ENCODE measurements at places on chromosomes 2 and 18.

DNA sequence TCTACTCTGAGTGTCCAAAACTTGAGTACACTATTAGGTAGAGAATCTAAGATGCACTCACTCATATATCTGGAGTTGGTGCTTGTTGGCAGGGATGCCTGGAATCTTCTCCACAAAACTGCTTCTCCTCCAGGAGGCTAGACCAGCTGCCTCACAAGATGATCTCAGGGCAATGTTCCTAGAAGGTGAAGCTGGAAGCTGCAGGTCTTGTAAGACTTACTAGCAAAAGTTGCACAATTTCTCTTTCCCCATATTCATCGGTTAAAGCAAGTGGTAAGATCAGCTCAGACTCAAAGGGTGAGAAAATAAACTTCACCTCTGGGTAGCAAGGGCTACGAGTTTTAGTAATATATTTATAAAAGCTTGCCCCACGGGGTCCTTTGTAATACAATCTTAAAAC is 454.4 kb upstream of the ACVR2A start:
- DNase-seq: no peak

DNA sequence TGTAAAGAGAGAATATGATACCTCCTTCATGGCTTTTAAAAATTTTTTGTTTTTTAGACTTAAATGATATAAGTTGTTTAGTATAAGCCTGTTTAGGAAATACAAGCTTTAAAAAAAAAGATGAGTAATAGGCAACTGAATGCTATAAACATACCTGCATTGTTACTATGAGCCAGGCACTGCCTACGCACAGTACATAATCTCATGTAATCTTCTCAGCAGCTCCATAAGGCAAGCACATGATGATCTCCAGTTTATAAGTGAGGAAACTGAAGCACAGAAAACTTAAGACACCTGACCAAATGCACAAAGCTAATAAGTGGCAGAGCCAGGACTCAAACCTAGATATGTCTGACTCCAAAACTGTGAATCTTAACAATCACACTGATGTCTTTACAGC is 156.3 kb upstream of the SLC1A4 start:
- DNase-seq: no peak

DNA sequence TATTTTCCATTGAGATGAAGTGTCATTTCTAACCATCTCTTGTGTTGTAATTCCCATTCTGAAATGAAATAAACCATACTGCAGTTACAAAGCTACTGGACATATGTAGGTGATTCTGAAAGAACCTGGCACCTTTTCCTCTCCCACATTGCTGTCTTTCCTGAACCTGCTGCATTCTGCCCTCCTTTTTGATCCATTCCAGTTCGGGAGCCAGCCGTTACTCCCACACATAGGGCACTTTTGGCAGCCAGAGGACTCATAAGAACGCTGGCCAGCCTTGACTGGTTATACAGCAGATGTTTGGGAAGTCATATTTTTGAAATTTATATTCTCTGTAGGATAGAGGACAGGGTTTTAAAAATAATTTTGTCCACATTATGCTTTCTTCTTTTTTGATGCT is 369.8 kb upstream of the CDH7 start:
- no peak for DNase-seq

- DNase-seq: no peak
Measured at GRCh38 chr2:151053661-151053990, 208.0 kb downstream of the RBM43 start.

DNA sequence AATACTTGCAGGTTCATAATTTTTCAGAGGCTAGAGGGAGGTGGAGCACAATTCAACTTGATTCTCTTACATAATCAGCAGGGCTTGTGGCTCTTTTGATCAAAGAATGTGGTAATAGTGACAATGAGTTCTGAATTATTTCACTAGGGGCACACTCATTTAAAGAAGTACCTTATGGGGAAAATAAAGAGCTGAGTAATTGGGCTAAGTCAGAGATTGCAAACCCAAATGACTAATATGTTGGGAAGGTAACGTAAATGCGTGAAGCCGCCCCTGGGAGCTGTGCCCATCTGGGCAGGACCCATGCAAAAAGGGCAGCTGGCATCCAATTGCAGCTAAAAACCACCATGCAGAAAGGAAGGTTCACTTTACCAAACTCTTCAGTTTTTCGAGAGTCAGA is 35.3 kb downstream of the NCKAP5 start:
- no peak for DNase-seq

DNA sequence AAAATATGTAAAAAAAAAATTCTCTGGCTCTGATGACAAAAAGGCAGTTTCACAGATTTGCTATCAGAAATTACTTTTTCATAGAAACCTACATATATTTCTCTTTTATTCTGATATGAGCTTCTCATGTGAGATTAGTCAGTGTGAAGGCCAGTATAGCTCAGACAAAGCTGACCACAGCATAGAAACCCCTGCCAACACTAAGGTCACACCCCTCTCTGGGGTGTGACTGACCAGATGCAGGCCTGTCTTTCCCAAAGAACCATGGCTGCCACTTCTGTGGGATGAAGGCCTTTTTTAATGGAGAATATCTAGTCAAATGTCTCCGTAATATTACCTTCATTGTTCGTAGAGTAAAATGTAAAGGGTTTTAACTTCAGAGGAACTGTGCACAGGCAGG is 330.3 kb upstream of the KCNJ3 start:
- no peak for DNase-seq

GRCh38 chr2:177432703-177433102 is 40.1 kb downstream of the AGPS start:
- no peak for DNase-seq

DNA sequence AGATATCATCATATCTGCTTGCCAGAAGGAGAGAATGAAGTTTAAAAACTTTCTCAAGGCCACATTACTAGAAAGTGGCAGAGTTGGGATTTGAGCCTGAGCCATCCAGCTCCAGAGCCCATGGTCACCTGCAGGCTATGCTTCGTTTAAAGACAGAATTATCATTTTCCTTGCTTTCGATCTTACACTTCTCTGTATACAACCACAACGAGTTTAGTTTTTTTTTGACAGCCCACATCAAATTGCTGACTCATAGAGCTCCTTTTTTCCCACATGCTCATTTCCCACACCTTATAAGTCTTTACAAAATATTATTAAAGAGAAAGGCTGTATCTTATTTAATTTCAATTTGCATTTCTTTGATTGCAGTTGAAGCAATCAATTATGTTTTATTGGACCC is 6.5 kb downstream of the PLEK start:
- DNase-seq: no peak

DNA sequence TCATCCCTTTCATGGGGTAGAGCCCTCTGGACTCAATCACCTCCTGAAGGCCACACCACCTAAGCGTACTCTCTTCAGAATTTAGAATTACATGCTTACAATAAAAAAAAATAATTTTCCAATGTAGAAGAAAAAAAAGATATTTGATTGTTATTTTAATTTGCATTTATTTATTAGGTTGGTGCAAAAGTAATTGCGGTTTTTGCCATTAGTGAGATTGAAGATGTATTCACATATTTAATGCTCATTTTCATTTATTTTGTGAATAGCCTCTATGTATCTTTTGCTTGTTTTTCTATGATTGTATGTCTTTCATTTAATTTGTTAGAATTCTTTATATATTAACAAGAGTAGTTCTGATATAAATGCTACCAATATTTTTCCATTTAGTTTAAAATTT is 220.5 kb downstream of the RND3 start:
- DNase-seq: no peak

- DNase-seq: no peak
Measured at GRCh38 chr2:236873636-236874035, 212.1 kb upstream of the COPS8 start.

- DNase-seq: no peak
Measured at GRCh38 chr2:79729532-79729931, 216.7 kb downstream of the CTNNA2 start.

- no peak for DNase-seq
Measured at GRCh38 chr2:111041398-111042202, 79.1 kb upstream of the BCL2L11 start.

DNA sequence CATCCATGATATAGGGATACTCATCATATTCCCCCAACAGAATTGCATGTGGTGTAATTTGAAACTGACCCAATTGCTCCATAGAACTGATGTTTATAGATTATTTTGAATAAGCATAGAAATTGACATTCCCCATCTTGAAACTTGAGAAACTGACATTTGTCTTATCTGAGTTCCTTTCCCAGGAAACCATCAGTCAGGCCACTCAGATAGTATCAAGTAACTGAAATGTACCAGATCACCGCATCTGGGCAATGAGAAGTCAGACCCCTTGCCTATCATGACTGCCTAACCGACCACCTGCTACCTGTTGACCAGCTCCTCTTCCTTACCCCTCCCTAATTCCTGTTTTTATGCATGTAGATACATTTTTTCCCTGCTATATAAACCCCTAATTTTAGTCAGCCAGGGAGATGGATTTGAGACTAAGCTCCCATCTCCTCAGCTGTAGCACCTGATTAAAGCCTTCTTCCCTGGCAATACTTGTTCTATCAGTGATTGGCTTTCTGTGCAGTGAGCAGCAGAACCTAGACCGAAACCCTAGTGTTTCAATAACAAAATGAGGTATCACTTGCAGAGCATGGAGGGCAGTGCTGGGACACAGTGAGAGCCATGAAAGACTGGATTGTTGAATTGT is 274.5 kb downstream of the LPIN1 start:
- DNase-seq: no peak

- DNase-seq: no peak
Measured at GRCh38 chr2:241279413-241279812, 36.1 kb downstream of the HDLBP start.
